ENCODE measurements at places on chromosomes 6 and 20.
A peak's percentile ranks its signal among the peaks of the same experiment; 100 is the strongest.

GRCh38 chr20:41054070-41054846, 25.6 kb downstream of the TOP1 start:
- no peak for DNase-seq

- no peak for DNase-seq
Measured at GRCh38 chr6:89503641-89504040, 70.7 kb downstream of the ANKRD6 start.

DNA sequence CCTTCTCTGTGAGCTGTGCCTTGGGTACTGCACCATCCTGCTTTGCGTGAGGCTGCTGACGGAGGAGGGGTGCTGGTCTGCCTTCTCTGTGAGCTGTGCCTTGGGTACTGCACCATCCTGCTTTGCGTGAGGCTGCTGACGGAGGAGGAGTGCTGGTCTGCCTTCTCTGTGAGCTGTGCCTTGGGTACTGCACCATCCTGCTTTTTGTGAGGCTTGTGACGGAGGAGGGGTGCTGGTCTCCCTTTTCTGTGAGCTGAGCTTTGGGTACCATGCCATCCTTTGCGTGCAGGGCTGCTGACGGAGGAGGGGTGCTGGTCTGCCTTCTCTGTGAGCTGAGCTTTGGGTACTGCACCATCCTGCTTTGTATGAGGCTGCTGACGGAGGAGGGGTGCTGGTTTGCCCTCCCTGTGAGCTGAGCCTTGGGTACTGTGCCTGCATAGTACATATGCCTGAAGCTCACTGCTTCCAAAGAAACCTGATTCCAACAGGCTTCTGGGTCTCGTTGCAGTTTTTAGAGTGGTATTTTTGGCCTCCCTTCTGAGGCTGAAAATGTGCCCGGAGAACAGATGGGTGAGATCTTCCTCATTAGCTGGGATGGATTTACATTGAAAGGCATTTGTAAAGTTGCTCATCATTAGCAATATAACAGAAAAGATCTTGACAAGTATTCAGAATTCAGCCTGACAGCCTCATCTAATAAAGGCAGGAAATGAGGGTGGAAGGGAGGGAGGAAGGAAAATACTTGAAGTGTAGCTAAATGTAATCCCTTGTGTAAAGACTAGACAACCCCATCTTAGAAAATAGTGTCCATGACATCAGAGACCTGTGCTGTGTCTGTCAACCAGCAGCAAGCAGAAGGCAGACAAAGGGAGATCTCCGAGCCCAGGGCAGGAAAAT, 46.8 kb upstream of the UNC93A start:
- DNase-seq = no peak

DNA sequence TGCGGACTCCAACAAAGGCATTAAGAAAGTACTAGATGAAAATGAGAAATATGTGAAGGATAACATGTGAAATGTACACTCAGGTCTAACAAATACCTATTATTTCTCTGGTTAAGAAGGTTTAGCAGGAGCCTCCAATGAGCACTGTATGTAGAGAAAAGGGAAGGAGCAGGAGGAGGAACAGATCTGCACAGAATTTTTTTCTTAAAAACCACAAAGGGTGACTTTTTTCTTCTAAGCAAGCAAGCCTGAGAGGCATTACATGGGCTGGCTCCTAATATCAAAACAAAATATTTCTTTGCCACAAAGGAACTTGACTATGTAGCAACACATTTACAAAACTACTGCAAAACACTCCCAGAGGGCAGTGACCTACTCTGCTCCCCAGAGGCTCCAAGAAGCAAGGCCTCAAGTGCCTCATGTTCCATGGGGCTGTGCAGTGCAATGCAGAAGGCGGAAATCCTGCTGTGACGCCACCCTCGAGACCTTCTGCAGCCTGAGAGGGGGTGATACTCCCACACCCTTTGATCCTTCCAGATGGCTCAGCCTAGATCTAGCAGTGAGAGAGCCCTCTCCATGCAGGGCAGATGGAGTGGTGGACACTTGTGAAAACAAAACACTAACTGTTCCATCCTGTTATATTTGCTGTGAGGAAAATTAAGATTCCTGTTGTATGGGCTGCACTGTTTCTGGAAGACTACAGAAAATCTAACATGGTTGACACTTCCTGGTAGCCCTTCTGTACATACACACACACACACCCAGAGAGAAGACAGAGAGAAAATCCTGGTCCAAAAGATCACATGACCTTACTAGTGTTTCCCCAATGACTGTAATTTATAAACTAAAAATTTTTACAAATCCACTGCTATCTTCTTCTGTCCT, 36.0 kb upstream of the SMIM29 start:
- DNase-seq = peak; percentile 92

DNA sequence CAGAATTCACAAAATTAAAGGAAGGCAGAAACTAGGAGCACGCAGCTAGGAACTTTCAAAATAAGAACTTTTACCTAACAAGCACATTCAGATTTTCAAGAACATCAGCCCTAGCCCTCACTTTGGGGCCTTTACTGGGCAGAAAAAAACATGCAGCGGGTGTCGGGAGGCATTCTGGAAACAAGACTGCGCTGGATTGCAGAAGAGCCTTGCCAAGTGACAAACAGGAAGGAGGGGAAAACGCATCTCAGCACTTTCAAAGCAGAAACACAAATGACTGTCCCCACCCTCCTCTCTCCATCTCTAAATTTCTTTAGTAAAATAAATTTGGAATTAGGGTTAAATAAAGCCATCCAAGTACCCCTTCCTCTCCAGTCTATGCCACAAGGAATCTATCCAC, 74.6 kb upstream of the RREB1 start:
- peak; percentile 62 for DNase-seq

DNA sequence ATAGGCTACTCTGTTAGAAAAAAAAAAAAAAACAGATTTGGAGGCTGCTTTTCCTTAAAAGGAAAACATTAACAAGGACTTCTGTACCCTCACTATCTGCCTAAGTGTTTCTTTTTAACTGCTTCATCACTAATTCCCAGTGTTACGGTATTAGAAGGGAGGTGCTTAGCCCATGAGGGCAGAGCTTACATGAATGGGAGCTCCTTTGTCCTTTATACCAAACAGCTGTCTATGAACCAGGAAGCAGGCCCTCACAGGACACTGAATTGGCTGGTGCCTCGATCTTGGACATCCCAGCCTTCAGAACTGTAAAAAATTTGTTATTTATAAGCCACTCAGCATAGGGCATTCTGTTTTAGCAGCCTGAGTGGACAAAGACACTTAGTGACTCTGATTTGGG, 215.6 kb upstream of the NRSN1 start:
- DNase-seq = no peak

DNA sequence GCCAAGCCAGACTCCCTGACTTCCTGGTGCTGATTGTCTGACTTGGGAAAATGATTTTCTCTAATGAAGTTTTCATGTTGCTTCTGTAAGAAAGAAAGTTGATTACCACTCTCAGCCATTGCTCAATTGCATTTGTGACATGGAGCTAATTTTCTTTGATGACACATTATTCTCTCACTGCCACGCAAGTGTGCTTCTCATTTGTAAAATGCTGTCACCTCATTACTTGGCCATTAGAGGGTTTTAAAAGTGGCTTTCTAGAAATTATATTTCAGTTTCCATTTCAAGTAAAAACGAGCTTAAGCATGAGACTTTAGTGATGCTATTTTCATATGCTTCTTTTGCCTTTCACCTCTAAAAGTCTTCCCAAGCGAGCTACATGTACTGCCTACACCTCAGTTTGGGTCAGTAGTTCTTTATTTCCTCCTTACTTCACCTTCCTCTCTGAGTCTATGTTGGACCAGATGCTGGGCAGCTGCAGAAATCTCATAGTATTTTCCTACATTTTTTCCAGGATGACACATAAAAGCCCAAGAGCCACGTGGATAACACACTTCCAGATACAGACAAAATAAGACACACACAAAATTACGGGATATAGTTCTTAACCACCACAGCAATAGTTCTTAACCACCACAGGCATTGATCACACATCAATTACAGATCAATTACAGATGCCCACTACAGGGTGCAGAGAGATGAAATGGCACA, 6.3 kb upstream of the FAM210B start:
- no peak for DNase-seq

DNA sequence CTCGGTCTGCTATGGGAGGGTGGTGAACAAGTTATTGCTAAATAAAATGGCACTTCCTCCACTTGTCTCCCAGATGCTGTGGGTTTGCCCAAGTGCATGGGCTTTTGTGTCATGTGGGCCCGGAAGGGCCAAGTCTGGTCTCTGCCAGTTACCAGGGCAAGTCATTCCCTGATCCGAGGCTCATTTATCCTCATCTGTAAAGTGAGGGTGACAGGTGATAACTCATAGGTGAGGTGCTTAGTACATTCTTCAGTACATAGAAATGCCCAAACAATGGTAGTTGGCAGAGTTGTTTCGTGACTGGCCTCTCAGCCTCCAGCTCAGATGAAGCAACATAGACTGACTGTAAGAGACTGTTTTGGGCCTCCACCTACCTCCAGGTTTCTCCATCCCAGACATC, 2.0 kb upstream of the MUCL3 start:
- no peak for DNase-seq

DNA sequence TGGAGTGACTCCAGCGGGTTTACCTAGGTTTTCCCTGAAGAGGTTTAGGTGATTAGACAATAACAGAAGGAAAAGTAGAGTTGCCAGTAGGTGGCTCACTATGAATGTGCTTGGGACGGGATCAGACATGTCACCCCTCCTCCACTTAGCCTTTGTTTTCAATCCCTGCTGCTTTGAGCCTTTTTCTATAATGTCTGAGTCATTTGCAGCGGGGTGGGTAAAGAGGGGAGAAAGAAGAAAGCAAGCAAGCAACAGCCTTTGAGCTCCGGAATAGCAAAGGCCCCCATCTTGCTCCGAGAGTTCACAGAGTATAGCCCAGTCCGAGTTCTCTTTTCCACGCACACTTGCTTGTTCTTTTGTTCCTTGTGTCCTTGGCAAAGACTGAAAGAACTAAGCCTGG, 129.1 kb downstream of the PACRG start:
- DNase-seq = peak; percentile 6

- DNase-seq = peak; percentile 42
Measured at GRCh38 chr20:31494131-31494530, 19.0 kb downstream of the REM1 start.

DNA sequence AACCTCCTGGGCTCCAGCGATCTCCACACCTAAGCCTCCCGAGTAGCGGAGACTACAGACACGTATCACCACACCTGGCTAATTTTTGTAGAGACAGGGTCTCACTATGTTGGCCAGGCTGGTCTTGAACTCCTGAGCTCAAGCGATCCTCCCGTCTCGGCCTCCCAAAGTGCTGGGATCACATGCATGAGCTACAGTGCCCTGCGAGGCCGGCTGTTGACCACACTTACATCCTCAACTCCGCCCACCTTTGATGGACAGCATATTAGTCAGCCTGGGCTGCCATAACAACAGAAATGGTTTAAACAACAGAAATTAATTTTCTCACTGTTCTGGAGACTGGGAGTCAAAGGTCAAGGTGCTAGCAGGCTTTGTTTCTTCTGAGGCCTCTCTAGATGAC, 107.7 kb downstream of the JPH2 start:
- peak; percentile 31 for DNase-seq

GRCh38 chr6:169167581-169168301, 85.9 kb downstream of the THBS2 start:
- no peak for DNase-seq

DNA sequence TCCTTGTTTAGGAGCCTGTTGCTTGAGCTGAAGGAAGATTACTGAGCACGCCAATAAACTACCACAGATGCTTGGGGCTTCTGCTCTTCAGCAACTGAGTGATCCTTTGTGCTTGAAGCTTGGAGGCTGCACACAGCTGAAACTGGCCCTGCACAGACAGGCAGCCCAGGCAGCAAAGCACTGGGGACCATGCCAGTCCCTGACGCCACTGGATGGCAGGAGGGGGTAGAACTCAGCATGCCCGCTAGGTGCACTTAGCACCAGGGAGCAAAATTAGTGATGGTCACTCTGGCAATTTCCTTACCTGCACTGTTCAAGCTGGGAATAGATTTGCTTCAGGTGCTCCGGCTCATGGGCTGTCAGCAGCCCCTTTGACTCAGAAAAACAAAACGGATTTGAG, 91.5 kb downstream of the FAM50B start:
- DNase-seq = no peak

- DNase-seq = no peak
Measured at GRCh38 chr6:67102743-67103142, 1395.7 kb upstream of the EYS start.

GRCh38 chr6:122713138-122713537, 66.4 kb upstream of the FABP7 start:
- DNase-seq = peak; percentile 76

DNA sequence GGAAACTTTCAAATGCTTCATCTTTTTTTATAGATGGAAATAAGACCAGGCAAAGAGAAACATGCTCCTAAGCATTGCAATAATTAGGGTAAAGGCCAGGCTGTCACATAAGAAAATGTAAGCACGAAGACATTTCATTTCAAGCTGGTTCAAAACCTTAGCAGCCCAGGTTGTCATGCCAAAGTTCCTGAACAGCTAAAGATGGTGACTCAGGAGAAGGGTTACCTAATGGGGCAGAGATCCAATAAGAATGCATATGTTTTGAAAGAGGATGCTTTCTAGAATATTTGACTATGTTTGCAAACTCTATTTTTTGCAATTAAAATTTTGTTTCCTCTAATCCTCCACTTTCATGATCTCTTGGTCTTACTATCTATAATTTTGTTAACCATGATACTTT, 65.6 kb upstream of the PHACTR2 start:
- DNase-seq = no peak

GRCh38 chr20:46894971-46895905, 595 bp downstream of the EYA2 start:
- DNase-seq = peak; percentile 17

- DNase-seq = no peak
Measured at GRCh38 chr6:133587546-133588160, 301.3 kb upstream of the TCF21 start.

Data from suppressor macrophage (primary cell).